ENCODE measurements at places on chromosomes 13 and 19. TPM values are rescaled to one million over a fixed set of nuclear protein-coding genes. Genes with fewer than 3 reads are reported as not detected.
A peak's percentile ranks its signal among the peaks of the same experiment; 100 is the strongest.

DNA sequence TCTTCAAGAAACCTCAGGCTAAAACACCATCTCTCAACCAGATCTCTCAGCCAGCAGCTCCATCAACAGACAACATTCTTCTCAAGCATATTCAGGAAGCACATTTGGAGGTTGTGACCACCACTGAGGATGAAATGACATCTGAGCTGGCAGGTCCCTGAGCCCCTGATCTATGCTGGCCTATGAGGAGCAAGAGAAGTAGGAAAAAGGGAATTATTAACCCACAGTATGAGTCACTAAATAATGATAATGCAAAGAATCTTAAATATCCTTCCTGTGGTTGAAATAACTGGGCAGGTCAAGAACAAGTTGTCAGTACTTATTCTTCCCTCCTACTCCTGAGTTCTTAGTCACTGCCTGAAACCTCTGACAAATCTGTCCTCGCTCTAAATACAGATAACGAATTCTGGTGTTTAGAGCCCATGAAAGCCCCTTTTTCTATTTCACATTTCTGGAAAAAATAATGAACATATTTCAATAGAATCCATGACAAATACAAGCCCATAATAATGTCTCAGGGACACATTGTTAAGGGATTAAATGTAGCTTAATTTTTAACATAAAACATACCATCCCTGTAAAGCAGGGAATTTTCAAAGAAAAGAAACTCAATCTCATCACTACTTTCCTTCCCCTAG lies 225.8 kb upstream of the IRS2 start:
- no peak for DNase-seq

DNA sequence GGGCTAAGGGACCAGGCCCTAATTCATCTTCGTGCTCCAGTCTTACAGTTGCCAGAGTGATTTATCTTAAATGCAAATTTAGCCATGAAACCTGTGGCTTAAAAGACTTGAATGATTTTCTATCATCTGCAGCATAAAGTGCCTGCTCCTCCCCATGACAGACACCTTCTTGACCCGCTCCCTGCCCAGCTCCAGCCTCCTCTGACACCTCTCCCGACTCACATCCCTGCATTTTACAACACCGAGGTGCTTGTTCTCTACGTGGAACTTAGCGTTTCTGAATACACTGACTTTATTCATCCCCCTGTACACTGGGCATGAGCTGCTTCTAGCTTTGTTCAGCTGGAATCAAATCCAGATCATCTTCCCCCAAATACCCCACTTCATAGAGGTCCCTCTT lies 128.7 kb upstream of the MYO16 start:
- DNase-seq, result no peak

DNA sequence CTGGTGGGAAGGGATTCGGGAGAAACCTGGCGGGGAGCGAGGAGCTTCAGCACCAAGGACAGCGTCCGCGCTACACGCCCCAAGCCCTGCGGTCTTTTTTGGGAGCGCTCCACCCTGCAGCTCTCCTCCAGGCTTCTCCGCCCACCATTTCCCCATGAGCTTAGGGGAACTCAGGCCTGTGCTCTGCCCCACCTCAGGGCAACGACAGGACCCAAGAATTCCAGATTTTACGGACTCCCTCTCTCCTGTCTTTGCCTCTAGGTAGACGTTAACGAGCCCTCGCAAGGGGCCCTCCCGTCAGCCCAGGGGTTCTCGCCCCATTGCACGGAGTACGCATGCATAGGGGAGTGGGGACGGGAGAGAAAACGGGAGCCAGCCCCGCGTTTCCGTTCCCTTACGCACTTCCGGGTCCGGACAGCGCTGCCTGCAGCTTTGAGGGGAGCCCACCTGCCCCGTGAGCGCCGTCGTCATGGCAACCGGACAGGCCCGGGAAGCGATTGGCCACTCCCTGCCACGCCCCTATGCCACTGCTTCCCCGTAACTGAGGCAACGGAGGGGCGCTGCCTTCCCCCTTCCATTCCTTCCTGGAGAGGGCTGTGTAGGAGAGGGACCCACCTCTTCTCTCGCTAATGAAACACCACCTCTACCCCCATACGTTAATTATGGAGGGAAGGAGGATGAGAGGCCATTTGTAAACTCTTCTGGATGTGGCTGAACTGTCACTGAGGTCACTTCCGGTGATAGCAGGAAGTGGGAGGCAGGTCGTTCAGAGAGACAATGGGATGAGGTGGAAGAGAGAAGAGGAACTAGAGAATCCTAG lies 20.8 kb downstream of the NOVA2 start:
- DNase-seq, result peak; percentile 34

Gene PNMA8C
- polyA plus RNA-seq, result not detected

GRCh38 chr13:37981932-37982331 lies 112.4 kb upstream of the TRPC4 start:
- DNase-seq, result no peak

Gene PVR
- polyA plus RNA-seq, result 0.11 TPM

GRCh38 chr13:64028551-64028950 lies 2612.9 kb upstream of the PCDH20 start:
- DNase-seq, result no peak

Gene SMIM17
- not detected for polyA plus RNA-seq

GRCh38 chr13:35565273-35565672 lies 88.8 kb upstream of the MAB21L1 start:
- DNase-seq, result no peak

Gene EML2
- polyA plus RNA-seq, result 11.5 TPM

- DNase-seq, result no peak
Measured at GRCh38 chr13:68234274-68234673, 1004.1 kb upstream of the PCDH9 start.

Gene CAPN12
- 6.2 TPM for polyA plus RNA-seq

DNA sequence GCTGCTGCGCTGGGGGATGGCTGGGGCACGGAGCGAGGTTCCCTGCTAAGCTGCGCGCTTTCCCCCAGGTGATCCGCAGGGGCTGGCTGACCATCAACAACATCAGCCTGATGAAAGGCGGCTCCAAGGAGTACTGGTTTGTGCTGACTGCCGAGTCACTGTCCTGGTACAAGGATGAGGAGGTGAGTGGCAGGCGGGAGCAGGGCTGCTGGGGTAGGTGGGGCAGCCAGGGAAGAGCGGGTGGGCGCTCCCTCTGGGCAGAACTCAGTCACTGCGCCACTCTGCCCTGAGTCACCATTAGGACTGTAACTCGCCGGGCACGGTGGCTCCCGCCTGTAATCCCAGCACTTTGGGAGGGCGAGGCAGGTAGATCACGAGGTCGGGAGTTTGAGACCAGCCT lies 23.8 kb downstream of the TMED1 start:
- DNase-seq, result no peak

- no peak for DNase-seq
Measured at GRCh38 chr19:18657590-18658365, 20.9 kb downstream of the KLHL26 start.

GRCh38 chr19:32363632-32364031 lies 18.2 kb downstream of the ZNF507 start:
- no peak for DNase-seq

- no peak for DNase-seq
Measured at GRCh38 chr19:53621885-53622740, 9.7 kb upstream of the DPRX start.

Gene NKPD1
- 0.47 TPM for polyA plus RNA-seq

Gene SKA3
- polyA plus RNA-seq, result 0.06 TPM

GRCh38 chr19:1470305-1471009 lies 8.6 kb downstream of the C19orf25 start:
- DNase-seq, result peak; percentile 63

All from naive thymus-derived CD8-positive, alpha-beta T cell (primary cell).